Epithelial cell of alveolus of lung (primary cell): ENCODE measurements at places on chromosomes 3 and 15. TPM values are rescaled to one million over a fixed set of nuclear protein-coding genes. Genes with fewer than 3 reads are reported as not detected.

GABRB3 gene
- 1.2 and 3.3 TPM in 2 replicates for total RNA-seq

UTS2B gene
- 0.48 and 0.65 TPM in 2 replicates for total RNA-seq

WNT7A gene
- 1.3 TPM in 1 of 2 replicates, not detected in the other for total RNA-seq

C2CD4B gene
- 0.13 and 4.1 TPM in 2 replicates for total RNA-seq

GOLGA8Q gene
- total RNA-seq, result 0.24 TPM in 1 of 2 replicates, not detected in the other

PPP1R14D gene
- total RNA-seq, result not detected in 2 replicates

GOLGA6D gene
- total RNA-seq, result not detected in 2 replicates

PDIA5 gene
- total RNA-seq, result 22.6 and 50.9 TPM in 2 replicates

TMEM212 gene
- total RNA-seq, result not detected in 2 replicates

SERPINI2 gene
- total RNA-seq, result not detected in 2 replicates

CSPG5 gene
- total RNA-seq, result 0.08 and 0.26 TPM in 2 replicates

TF gene
- 0.08 and 0.13 TPM in 2 replicates for total RNA-seq

SCAMP5 gene
- total RNA-seq, result 1.4 and 5.0 TPM in 2 replicates

FSTL1 gene
- 376 and 500 TPM in 2 replicates for total RNA-seq

GOLGA8G gene
- total RNA-seq, result not detected in 2 replicates

GOLGA8S gene
- total RNA-seq, result not detected in 2 replicates

LRTM1 gene
- not detected in 2 replicates for total RNA-seq

ATXN7 gene
- 4.0 and 16.6 TPM in 2 replicates for total RNA-seq

CCRL2 gene
- 0.39 TPM in 1 of 2 replicates, not detected in the other for total RNA-seq

INKA1 gene
- total RNA-seq, result 3.1 and 7.6 TPM in 2 replicates

ZNF385D gene
- total RNA-seq, result 0.40 and 0.78 TPM in 2 replicates
